ENCODE measurements at places on chromosomes 16 and 17. TPM values are rescaled to one million over a fixed set of nuclear protein-coding genes. Genes with fewer than 3 reads are reported as not detected.

ZFHX3 gene
- total RNA-seq = 3.7 TPM

AP1G1 gene
- 43.8 TPM for total RNA-seq

HOXB3 gene
- 1.7 TPM for total RNA-seq

CD79B gene
- total RNA-seq = 1.5 TPM

KRT14 gene
- total RNA-seq = not detected

CDH11 gene
- total RNA-seq = 3.4 TPM

TVP23A gene
- total RNA-seq = not detected

AATK gene
- total RNA-seq = 1.5 TPM

PTX4 gene
- under 0.01 TPM for total RNA-seq

ADAM11 gene
- under 0.01 TPM for total RNA-seq

CD300LG gene
- total RNA-seq = not detected

TMEM114 gene
- total RNA-seq = not detected

FNDC8 gene
- not detected for total RNA-seq

TBC1D3K gene
- not detected for total RNA-seq

RASL10B gene
- under 0.01 TPM for total RNA-seq

MYH13 gene
- not detected for total RNA-seq

BHLHA9 gene
- not detected for total RNA-seq

SPATA32 gene
- total RNA-seq = not detected

PIPOX gene
- 1.2 TPM for total RNA-seq

EXOSC6 gene
- total RNA-seq = 43.7 TPM

ZNF768 gene
- total RNA-seq = 11.3 TPM

SLC6A2 gene
- total RNA-seq = not detected

HBA1 gene
- total RNA-seq = not detected

NPIPB13 gene
- 0.60 TPM for total RNA-seq

CD300H gene
- total RNA-seq = not detected

PSMD7 gene
- total RNA-seq = 56.2 TPM

EVPLL gene
- not detected for total RNA-seq

TEDC2 gene
- 3.3 TPM for total RNA-seq

NLGN2 gene
- 1.3 TPM for total RNA-seq

OTOP3 gene
- not detected for total RNA-seq

MRPL10 gene
- total RNA-seq = 18.3 TPM

ICAM2 gene
- total RNA-seq = 282 TPM

TAC4 gene
- total RNA-seq = not detected

ZPBP2 gene
- total RNA-seq = not detected

CCL4L2 gene
- not detected for total RNA-seq

ATP6V0D1 gene
- total RNA-seq = 95.2 TPM

PPM1E gene
- not detected for total RNA-seq

MT1H gene
- total RNA-seq = not detected

CA10 gene
- not detected for total RNA-seq

PIK3R5 gene
- total RNA-seq = not detected

CD300A gene
- not detected for total RNA-seq

AXIN2 gene
- 1.6 TPM for total RNA-seq

KRT40 gene
- not detected for total RNA-seq

RAD51C gene
- 12.2 TPM for total RNA-seq

ARHGAP23 gene
- 33.7 TPM for total RNA-seq

CFAP119 gene
- 0.87 TPM for total RNA-seq

PLLP gene
- total RNA-seq = 6.3 TPM

CCL7 gene
- total RNA-seq = not detected

TMEM101 gene
- 77.2 TPM for total RNA-seq

MEIOB gene
- total RNA-seq = not detected

TNRC6A gene
- total RNA-seq = 18.1 TPM

PNMT gene
- total RNA-seq = 2.8 TPM

SRCIN1 gene
- total RNA-seq = under 0.01 TPM

CCL23 gene
- total RNA-seq = 0.65 TPM

EME1 gene
- 0.79 TPM for total RNA-seq

HP gene
- total RNA-seq = 0.20 TPM

PIGL gene
- 5.7 TPM for total RNA-seq
